ENCODE measurements at places on chromosomes 12 and 14.

DNA sequence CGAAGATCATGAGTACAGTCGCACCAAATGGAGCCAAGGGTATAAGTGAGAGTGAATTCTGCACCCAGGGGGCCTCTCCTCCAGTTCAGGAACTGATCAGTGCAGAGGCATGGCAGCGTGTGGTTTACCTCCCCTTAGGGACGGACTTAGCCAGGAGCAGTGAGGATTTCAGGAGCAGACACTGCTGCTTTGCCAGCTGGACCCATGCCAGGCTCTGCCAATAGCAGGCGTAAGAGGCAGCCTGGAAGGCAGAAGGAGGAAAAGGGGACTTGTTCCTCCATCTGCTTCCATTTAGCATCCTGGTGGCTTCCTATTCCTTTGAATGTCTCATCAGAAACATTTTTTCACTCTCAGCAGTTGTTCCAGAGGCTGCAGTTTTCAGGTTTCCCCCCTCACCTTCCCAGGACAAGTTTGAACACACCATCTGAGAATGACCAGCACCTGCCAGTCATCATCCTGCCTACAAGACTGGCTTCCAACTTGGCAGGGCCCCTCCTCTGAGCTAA, 137.0 kb upstream of the LMNTD1 start:
- no peak for DNase-seq

- DNase-seq, result no peak
Measured at GRCh38 chr12:101697930-101698799, 725 bp downstream of the CHPT1 start.

DNA sequence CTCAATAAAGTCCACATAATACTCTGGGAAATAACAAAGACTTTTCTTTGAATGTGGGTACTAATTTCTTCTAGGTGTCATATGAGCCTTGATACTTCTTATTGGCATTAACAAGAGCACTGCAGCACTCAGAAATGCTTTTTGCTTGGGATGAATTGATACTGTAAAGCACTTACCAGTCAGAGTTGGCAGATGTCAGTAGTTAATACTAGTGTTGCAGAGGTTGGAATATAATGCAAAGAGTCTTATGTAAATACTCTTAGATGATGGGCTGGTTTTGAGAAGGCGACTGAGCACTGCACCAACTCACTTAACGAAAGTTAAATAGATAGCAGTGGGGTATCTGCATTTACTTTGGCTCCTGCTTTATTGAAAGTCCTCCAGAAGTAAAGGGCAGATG, 25.6 kb upstream of the MBIP start:
- DNase-seq, result no peak

DNA sequence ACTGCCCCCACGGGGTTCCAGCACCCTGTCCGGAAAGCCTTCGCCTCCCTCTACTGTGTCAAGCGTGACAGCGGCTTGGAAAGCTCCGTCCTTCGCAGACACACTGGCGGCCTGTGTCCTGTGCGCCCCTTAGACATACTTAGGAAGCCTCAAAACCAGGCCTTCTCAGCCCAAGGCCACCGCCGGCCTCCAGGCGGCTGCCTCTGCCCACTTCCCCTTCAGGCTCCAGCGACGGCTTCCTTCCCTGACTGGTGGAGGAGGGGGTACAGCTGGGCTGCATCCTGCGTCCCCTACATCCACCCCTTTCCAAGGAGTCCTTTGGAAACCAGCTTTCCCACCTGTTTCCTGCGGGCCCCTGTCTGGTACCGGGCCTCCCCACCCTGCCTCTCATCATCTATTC, 2.5 kb upstream of the CACNA2D4 start:
- DNase-seq, result no peak

- DNase-seq, result no peak
Measured at GRCh38 chr12:96720363-96720705, 186.7 kb upstream of the NEDD1 start.

- peak; percentile 62 for DNase-seq
Measured at GRCh38 chr14:55103005-55103640, 25.9 kb upstream of the LGALS3 start.

DNA sequence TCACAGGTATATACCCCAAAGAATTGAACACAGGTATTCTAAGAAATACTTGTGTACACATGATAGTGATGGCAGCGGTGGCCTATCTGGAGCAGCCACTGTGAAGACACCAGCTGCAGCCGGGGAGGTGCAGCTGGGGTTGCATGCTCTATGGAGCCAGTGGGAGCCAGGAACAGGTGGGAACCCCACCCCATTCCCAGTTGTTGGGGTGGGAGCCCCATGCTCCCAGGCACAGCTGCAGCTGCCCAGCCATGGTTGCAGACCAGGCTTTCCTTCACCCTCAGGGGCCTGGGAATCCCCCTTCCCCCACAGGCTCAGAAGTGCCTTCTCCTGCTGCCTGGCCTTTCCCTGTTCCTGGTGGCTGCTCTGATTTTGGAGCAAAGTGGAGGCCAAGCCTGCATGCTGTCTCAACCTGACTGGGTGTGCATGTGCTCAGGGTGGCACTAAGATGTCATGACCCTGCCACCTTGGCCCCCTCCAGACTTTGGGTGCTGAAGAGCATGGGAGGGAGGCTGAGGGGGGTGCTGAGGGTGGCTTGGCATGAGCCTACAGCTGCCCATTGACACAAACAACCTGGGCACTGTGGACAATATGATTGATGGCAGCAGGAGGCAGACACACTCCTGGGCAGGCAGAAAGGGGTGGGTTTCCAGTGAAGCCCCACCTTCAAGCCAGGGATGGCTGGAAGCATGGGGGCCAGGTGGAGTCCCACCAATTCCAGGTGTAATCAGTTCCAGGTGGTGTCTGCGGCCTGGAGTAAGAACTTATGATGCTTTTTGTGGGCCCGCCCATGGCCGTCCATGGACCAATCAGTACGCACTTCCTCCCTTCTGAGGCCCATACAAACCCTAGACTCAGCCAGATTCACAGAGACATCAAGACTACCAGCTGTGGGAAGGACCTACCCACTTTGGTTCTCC, 234.7 kb downstream of the ADGRD1 start:
- no peak for DNase-seq

DNA sequence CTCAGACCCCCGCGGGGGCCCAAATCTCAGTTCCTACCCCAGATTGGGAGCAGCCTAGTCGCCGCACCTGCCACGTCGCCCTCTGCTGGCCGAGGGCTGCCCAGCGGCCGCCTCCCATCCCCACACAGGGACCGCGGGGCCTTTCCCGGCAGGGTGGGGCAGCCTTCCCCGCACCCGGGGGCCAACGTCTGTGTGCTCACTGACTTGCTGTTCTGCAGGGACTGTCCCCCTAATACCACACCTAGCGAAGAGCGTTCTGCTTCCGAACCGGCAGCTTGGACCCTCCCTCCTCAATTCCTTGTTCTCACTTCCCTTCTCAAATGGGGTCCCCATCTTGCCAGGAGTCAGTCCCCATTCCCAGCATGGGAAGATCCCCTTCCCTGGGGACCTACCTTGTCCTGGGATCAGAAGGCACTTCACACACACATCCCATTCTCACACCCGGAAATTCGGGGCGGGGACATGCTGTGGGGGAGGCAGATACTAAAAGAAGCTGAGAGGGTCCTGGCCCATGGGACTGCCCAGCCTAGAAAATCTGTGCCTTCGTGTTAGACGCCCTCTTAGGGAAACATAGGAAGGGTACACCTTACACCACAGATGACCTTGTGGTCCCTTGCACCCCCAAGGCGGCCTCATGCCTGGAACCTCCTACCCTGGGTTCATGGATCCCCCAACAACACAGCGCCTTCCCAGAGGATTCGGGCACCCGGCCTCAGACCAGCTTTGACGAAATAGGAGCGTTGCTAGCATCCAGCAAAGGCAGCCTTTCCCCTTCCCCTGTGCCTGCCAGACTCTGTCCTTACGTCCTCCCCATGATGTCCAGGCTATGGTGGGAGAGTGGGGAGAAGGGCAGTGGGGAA, 16.4 kb downstream of the ACVRL1 start:
- peak; percentile 72 for DNase-seq

GRCh38 chr12:27005495-27005894, 8.7 kb downstream of the TM7SF3 start:
- DNase-seq, result no peak

- DNase-seq, result no peak
Measured at GRCh38 chr14:64454671-64455070, 10.6 kb upstream of the AKAP5 start.

GRCh38 chr12:9323144-9323681, 115.0 kb upstream of the PZP start:
- DNase-seq, result no peak

DNA sequence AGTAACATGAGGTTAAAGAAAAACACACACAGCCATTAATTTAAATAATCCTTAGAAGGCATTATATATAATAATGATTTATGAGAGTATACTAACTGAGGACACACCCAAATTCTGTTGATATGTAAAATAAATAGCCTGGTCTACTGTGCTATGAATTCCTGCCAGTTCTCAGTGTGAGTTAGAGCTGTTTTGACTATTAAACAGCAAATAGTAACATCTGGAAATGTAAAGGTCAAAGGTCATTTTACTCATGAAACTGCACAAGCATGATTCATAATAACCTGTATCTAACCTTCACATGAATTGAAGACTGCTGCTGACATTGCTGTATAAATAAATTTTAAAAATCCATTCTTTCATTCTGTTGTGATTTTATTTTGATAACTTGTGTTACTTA, 966.7 kb downstream of the SLC6A15 start:
- DNase-seq, result no peak

- no peak for DNase-seq
Measured at GRCh38 chr14:99440278-99440677, 40.4 kb downstream of the SETD3 start.

DNA sequence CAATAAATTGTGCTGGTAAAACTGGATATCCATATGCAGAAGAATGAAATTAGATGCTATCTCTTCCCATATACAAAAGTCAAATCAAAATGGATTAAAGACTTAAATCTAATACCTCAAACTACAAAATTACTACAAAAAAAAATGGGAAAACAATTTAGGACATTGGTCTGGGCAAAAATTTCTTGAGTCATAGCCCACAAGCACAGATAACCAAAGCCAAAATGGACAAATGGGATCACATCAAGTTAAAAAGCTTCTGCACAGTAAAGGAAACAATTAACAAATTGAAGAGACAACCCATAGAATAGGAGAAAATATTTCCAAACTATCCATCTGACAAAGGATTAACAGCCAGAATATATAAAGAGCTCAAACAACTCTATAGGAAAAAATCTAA, 264.6 kb downstream of the NUAK1 start:
- no peak for DNase-seq

DNA sequence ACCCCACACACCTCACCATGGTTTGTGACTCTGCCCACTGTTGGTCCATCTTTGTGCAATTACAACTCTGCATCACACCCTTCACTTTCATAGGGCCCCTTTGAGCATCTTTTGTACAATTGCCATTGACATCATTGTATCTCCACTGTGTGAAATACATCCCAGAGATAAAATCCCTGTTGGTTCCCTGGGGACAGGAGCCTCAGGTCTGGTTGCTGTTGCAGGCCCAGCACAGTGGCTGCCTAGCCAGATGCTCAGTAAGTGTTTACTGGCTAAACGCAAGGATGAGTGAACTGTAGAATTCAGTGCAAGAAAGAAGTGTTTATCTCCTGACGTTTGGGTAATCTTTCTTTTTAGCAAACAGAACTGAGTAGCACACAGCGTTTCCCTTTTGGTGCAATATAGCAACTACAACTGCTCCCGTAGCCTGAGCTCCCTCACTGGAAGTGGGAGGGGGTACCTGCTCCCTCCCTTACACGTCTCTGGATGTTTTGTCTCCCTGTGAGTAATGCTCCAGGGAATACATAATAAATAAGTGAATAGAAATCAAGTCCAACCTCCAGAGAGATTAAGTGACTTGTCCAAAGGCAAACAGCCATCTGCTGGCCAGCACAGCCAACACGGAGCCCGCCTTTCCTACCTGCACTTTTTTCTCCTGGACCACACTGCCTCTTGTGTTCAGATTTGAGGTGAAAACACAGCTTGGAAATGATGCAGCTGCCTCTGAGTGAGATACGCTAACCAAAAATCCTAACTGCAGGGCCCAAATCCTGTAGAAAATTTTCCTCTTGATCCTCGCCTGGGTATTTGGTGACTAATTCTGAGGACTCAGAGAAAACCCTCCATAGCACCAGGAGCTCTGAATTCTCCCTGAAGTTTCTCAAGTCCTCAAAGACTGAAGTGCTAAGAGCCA, 27.4 kb downstream of the GALNT16 start:
- DNase-seq, result peak; percentile 29

DNA sequence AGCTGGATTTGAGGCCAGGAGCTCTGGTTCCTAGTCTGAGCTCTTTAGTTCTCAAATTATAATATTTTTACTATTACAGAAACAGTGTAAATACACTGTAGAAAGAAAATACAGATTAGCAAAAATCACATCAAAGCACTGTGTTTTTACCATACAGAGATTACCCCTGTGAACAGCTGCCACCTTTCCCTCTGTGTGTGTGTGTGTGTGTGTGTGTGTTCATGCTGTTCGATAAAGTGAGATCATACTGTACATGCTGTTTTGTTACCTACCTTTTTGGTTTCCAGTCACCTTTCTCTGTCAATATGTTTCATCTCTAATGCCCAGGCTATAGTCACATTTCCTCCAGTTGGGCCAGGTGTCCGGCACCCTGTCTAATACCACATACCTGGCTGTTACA, 26.9 kb downstream of the MVK start:
- DNase-seq, result no peak

- peak; percentile 16 for DNase-seq
Measured at GRCh38 chr12:19382111-19382526, 57.2 kb upstream of the AEBP2 start.

GRCh38 chr14:85991156-85991555, 461.2 kb downstream of the FLRT2 start:
- no peak for DNase-seq

- no peak for DNase-seq
Measured at GRCh38 chr14:56284641-56285040, 166.4 kb downstream of the PELI2 start.

- DNase-seq, result no peak
Measured at GRCh38 chr12:16473610-16474326, 126.3 kb downstream of the MGST1 start.

- no peak for DNase-seq
Measured at GRCh38 chr14:28398506-28398905, 368.1 kb upstream of the FOXG1 start.

DNA sequence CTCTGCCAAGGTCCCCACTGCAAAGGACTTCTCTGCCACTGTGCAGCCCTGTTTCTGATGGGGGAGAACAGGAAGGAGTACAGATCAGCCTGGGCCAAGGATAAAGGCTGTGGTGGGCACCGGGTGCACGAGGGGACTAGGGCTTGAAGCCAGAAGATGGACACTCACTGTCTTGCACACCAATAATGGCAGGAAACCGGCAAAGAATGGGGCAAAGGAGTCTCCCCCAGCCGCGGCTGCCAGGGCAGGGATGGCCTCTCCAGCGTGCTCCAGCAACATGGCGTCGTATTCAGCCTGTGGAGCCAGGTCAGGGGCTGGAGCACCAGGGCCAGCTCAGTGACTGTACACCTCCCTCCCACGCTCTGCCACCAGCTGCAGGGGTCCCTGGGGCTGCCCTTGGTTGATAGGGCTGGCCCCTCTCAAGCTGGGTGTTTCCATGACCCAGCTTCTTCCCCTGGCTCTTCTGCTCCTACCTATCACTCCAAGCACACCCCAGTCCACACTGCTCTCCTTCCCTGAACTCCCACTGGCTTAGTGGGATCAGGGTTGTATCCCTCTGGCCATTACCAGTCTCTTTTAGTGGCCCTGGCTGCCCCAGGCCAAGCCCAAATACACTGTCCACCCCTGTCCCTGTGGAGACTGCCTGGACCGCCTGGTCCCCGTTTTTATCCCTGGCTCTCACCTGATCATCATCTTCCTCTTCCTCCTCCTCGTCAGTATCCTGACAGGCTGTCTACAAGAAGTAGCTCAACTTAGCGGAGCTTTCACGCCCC, 6.3 kb downstream of the IPO4 start:
- DNase-seq, result no peak

All from neural progenitor cell (in vitro differentiated cells).